Karpas-422 (cell line): ENCODE measurements at places on chromosomes 1 and 21.

GRCh38 chr1:228647523-228648444, 87.5 kb upstream of the RHOU start:
- H3K4me1 ChIP-seq, result peaks cover 6% of the 10 kb centered on the region
- H3K27me3 ChIP-seq, result no peaks in the 10 kb centered on the region
- no peak overlapping the region for H3K27ac ChIP-seq
- peak; percentile 24 for DNase-seq
- H3K4me3 ChIP-seq, result peak overlapping the region; percentile 67

GRCh38 chr1:214401666-214402065, 120.7 kb downstream of the SMYD2 start:
- H3K36me3 ChIP-seq, result no peaks in the 10 kb centered on the region; the same call in 1 of the 2 replicates
- H3K27ac ChIP-seq, result no peak overlapping the region
- peaks cover 27% of the 10 kb centered on the region for H3K4me1 ChIP-seq
- H3K4me3 ChIP-seq, result no peak overlapping the region

DNA sequence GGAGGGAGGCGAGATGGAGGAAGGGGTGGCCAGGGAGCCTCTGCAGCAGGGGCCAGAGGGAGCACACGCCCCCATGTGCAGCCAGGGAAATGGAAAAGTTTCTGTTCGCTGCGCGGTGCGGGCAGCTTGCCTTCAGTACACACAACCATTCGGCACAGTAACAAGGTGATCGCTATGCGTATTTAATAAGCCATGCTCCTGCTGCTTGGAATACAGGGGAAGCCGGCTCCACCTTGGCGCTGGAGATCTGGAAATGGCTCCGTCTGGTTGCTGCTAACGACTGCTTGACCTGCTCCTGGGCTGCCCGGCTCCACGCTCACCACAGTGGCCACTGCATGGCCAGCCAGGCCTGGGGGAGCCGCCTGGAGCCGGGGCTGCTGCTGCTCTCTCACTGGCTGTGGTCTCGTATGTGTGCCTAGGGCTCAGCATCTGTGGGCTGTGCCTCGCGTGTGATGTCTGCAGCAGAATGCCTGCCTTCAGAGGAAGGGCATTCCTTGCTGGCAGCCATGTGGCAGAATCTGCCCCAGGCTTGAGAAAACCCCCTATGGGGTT, 86.4 kb upstream of the ACTL8 start:
- DNase-seq, result no peak
- no peak overlapping the region for H3K27ac ChIP-seq
- no peaks in the 10 kb centered on the region for H3K27me3 ChIP-seq
- H3K4me1 ChIP-seq, result no peaks in the 10 kb centered on the region
- H3K36me3 ChIP-seq, result no peaks in the 10 kb centered on the region

- peak overlapping the region; percentile 92 for H3K27ac ChIP-seq
- no peaks in the 10 kb centered on the region for H3K27me3 ChIP-seq
- DNase-seq, result peak; percentile 68
Observed at GRCh38 chr1:35539073-35539823, 18.0 kb downstream of the KIAA0319L start.

GRCh38 chr21:36310016-36310415, 10.0 kb upstream of the MORC3 start:
- H3K4me3 ChIP-seq, result no peak overlapping the region
- H3K4me1 ChIP-seq, result peaks cover 8% of the 10 kb centered on the region
- H3K27me3 ChIP-seq, result no peaks in the 10 kb centered on the region

GRCh38 chr1:81010126-81010525, 790.6 kb upstream of the ADGRL2 start:
- DNase-seq, result no peak
- no peaks in the 10 kb centered on the region for H3K27me3 ChIP-seq
- H3K27ac ChIP-seq, result no peak overlapping the region
- no peak overlapping the region for H3K4me3 ChIP-seq
- no peaks in the 10 kb centered on the region for H3K4me1 ChIP-seq
- H3K36me3 ChIP-seq, result no peaks in the 10 kb centered on the region

DNA sequence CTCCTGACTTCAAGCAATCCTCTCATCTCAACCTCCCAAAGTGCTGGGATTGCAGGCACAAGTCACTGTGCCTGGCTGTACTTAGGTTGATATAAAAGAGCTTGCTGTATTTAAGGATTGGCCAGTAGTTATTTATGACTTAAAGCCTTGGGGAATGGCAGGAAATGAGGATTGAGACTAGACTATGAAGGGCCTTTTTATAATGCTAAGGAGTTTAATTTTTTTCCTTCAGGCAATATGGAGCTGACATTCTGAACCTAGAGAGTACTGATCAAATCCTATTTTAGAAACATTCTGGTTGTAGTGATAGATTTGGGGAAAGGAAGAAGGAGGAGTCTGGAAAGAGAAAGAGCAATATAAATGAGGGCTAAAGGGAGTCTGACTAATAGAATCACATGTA, 44.7 kb downstream of the MSH4 start:
- H3K36me3 ChIP-seq, result no peaks in the 10 kb centered on the region
- H3K27me3 ChIP-seq, result no peaks in the 10 kb centered on the region
- no peak for DNase-seq
- H3K27ac ChIP-seq, result no peak overlapping the region
- no peak overlapping the region for H3K4me3 ChIP-seq

DNA sequence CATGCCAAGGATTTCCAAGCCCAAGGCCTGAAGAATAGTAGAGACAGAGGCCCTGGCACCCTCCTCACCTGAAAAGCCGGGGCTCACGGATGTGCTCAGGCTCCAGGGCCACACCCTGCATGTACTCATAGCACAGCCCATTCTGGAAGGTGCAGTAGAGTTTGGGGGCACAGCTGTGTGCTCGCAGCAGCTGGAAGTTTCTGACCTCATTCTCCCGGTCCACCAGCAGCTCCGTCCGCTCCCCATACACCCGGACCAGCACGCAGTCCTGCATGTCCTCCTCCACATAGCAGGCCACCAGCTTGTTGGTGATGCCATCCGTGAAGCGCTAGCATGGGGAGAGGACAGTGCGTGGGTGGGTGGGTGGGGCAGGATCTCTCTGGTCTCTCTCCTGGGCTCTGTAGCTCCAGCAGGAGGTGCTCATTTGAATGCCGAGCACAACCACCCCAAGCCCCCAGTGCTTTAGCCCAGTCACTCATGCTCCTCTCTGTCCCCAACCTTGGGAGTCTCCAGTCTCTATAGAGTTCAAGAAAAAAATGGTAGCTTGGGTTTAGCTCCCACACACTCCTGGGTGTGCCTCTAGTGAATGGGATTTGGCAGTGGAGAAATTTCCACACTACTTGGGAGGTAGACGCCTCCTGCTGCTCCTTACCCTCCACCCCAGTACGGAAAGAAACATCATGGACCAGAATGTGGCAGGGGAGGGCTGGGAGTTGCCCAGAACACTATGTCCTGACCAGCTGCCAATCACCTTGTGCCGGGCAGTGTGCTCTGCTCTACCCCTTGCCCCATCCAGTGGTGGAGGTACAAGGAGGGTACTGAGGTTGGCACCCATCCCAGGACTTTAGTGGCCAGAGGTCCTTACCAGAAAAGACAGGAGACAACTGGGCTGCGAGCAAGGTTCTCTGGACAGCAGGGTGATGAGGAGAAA, 1.9 kb downstream of the ETNK2 start:
- DNase-seq, result no peak
- H3K36me3 ChIP-seq, result no peaks in the 10 kb centered on the region
- H3K27me3 ChIP-seq, result no peaks in the 10 kb centered on the region
- no peak overlapping the region for H3K4me3 ChIP-seq
- no peak overlapping the region for H3K27ac ChIP-seq

DNA sequence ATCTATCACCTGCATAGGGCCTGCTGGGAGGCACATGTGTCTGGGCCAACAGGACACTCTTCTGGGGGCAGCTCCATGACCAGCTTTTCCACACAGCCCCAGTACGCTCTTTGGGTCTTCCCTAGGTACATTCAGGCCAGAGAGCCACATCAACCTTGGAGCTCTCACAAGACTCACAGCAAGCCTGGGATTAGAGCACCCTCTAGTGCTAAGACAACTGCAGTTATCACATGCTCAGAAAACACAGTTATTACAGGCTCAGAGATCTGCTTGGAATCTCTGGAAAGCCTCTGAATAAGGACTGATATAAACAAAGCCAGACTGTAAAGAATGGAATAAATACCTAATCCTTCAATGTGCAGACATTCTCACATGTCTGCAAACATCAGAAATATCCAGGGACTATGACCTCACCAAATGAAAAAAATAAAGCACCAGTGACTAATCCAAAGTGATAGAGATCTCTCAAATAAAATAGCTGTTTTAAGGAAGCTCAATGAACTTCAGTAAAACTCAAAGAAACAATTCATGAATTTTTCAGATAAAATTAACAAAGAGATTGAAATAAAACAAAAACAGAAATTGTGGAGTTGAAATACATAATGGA, 563.9 kb upstream of the NR5A2 start:
- peak; percentile 80 for DNase-seq
- no peak overlapping the region for H3K4me3 ChIP-seq
- no peaks in the 10 kb centered on the region for H3K4me1 ChIP-seq
- no peak overlapping the region for H3K27ac ChIP-seq

GRCh38 chr1:6461051-6461530, 4.9 kb downstream of the TNFRSF25 start:
- no peaks in the 10 kb centered on the region for H3K27me3 ChIP-seq
- H3K4me1 ChIP-seq, result no peaks in the 10 kb centered on the region
- no peak overlapping the region for H3K4me3 ChIP-seq
- no peak overlapping the region for H3K27ac ChIP-seq
- H3K36me3 ChIP-seq, result no peaks in the 10 kb centered on the region
